Gastrocnemius medialis (tissue), 4 donors: ENCODE measurements at places on chromosomes 2 and 18. TPM values are rescaled to one million over a fixed set of nuclear protein-coding genes. Genes with fewer than 3 reads are reported as not detected.

The TUBA3E gene
- total RNA-seq = not detected

The SLC9A4 gene
- not detected for total RNA-seq

DNA sequence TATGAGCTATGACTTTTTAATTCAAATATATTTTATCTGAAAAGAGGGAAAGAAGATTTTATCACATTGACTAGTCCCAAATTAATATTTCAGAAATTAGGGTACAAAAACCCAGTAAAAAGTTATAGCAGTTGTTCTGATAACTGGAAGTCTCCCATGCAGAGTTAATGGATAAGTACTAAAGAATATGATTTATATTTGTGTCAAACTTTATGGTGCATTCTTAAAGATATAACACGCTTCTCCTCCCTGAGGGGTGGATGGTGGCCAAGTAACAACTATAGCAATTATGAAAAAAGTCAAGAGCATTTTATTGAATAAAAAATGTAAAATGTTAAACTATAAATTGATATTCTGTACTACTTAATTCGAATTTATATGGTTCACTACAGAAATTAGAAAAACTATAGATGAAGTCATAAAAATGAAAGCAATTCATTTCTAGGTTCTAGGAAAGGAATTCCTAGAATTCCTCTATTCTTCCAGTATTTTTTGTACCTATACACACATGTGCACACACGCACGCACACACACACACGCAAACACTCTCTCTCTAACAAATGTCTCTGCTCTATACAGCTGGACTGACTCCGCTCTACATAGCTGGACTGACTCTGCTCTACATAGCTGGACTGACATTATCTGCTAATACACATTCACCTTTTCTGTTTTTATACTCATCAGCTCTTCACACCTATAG, 111.3 kb downstream of the PRELID3A start:
- DNase-seq = no peak

GRCh38 chr2:173358616-173359015, 3.9 kb downstream of the CDCA7 start:
- DNase-seq = no peak

GRCh38 chr2:240126731-240127130, 9.4 kb downstream of the COPS9 start:
- no peak for DNase-seq

- DNase-seq = peak; percentile 78
These were observed at the start of gene CWC22 for GRCh38 chr2:180006781-180007579. CWC22 (minus strand) TSS chr2:180007297; CDS start chr2:179993341, 13,956 bp downstream.

The HOXD13 gene
- total RNA-seq = not detected

The AFF3 gene
- 0.22 TPM for total RNA-seq

GRCh38 chr2:14423145-14423906, 209.2 kb upstream of the LRATD1 start:
- DNase-seq = no peak

- DNase-seq = no peak
These were observed 160.1 kb downstream of the HAUS1 start for GRCh38 chr18:46264255-46264654.

GRCh38 chr2:55862246-55862645, 61.3 kb downstream of the EFEMP1 start:
- DNase-seq = peak; percentile 24

- DNase-seq = no peak
These were observed 7.1 kb downstream of the HOXD8 start for GRCh38 chr2:176136374-176137251.

DNA sequence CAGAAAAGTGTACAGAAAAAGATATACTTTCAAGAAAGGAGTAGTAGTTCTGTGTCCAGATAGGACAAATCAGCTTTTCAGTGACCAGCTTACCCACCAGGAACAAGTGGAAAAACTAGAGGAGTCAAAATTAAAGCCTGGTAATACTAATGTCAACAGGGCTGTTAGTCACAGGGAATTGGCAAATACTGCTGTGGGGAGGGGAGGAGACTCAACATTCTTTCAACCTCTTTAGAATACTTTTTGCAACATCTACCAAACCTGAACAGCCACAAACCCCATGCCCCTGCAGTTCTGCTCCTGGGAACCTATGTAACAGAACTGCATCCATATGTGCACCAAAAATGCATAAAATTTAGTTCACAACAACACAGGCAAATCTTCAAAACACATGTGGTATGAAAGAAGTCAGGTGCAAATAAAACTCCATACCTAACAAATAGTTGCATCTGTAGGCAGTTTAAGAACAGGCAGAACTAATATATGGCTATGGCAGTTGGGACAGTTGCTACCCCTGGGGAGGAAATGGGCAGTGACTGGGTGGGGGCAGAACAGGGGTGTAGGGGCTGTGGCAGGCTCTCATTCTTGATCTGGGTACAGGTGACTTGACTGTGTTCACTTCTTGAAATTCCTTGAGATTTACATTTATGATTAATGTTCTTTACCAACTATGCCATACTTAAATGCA, 9.7 kb downstream of the CMPK2 start:
- DNase-seq = no peak

The CERKL gene
- total RNA-seq = not detected

The UGT1A10 gene
- not detected for total RNA-seq

GRCh38 chr2:11433822-11434221, 32.1 kb downstream of the E2F6 start:
- no peak for DNase-seq

DNA sequence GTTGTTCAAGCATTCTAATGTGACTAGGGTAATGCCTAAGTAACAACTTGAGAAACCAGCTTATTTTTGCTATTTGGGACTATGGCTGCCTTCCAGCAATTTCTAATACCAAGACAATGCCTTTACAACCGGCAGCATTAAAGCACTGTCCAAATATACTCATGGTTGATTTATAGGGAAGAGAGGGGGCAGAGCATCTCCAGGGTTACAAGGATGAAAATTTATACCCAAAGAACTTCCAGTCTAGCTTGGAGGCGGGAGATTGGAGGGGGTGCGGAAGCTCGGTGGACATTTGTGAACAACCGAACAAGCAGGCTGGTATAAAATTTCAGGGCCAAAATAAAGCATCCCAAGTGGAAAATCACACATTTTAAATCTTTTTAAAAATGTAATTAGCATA, 294.9 kb upstream of the STON1 start:
- no peak for DNase-seq

- peak; percentile 94 for DNase-seq
These were observed at the start of gene IWS1 for GRCh38 chr2:127526132-127527000. IWS1 (minus strand) TSS chr2:127526489; CDS start chr2:127526208, 281 bp downstream.

DNA sequence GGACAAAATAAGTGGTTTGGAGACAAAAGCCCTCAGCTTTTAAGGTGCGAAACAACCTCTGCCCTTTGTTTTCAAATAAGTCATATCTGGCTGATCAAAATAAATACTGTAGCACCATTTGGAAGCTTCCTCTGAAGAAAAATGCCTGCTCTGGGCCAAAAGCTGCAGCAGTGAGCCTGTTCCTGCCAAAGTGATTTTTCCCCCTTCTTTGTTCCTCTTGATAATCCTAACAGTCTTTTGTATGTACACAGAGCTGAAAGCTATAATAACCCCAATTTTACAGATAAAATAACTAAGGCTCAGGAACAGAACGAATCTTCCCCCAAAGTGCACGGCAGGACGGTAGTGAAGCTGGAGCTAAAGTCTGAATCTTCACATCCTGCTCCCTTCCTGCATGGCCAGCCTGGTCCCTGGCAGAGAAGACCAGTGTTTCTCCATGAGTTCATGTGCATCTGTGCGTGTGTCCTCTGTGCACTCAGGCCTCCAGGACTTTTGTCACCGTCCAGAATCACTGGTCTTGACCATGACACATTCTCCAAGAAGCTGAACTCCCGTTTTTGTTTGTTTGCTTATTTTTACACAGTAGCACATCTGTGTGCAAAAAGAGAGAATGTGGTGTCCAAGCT, 2114.1 kb upstream of the PIK3C3 start:
- DNase-seq = no peak

DNA sequence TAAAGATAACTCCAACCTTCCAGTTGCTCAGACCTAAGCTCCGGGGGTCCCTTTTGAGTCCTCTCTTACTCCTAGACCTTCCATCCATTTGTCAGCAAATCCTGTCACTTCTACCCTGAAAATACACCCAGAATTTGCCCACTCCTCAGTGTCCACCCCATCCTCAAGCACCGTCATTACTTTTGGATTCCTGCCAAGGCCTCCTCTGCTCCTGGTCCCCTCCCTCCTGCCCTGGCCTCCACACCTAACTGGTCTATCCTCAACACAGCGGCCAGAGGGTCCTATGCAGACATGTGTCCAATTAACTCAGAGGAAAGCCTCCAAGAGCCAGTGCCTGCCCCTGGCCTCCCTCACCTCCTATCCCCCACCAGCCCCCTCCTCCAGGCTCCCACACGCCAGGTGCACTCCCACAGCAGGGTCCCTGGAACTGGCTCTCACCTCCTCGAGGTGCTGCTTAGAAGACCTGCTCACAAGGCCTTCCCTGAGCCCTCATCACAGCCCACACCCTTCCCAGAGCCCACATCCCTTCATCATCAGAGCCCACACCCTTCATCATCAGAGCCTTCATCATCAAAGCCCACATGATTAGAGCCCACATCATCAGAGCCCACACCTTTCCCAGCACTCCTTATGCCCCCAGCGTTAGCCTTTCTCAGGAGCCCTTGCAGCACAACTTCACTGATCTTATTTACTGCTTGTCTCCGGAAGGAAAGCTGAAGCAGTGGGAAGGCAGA, 20.4 kb downstream of the FAM178B start:
- DNase-seq = no peak
